ENCODE measurements at places on chromosomes 6 and 20.

GRCh38 chr6:148565321-148565926, 181.4 kb upstream of the UST start:
- no peak for DNase-seq

DNA sequence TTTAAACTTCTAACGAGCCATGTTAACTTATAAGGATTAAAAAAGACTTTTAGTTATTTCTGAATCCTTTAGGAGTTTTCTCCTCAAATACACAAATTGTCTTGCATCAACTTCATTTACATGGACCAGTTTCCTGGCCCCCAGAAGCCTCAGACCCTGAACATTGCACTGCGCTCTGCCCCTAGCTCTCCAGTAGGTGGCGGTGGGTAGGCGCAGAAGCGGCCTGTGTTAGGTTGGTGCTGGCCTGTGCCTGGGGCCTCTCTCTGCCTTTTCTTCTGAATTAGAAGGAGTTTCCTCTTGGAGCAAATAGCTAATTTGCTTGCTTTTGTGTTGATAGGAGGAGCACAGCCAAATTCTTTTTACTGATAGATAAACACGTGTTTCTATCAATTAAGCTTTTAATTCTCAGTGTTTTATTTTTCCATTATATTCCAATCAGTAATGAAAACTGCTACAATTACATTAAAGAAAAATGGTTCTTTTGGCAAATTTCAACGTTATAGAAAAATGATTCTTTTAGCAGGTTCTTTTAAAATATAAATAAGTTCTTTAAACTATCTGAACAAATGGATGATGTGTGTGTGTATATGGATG, 44.4 kb downstream of the DTD1 start:
- peak; percentile 25 for DNase-seq

DNA sequence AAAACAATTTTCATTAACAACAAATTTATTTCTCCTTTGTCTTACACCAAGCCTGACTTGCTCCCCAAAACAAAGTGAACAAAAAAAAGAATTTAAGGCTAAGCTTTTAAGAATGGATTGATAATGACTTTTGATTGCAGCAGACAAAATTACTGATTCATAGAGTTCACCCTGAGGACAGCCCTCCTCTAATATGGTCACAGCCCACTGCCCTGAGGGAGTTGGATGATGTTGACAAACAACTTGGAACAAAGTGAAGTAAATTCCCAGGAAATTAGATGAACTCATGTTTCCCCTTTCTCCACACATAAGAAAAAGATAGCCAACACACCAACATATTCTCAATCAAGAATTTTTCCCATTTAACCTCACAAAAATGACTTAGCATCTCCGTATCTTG, 7.7 kb upstream of the ISM1 start:
- no peak for DNase-seq

DNA sequence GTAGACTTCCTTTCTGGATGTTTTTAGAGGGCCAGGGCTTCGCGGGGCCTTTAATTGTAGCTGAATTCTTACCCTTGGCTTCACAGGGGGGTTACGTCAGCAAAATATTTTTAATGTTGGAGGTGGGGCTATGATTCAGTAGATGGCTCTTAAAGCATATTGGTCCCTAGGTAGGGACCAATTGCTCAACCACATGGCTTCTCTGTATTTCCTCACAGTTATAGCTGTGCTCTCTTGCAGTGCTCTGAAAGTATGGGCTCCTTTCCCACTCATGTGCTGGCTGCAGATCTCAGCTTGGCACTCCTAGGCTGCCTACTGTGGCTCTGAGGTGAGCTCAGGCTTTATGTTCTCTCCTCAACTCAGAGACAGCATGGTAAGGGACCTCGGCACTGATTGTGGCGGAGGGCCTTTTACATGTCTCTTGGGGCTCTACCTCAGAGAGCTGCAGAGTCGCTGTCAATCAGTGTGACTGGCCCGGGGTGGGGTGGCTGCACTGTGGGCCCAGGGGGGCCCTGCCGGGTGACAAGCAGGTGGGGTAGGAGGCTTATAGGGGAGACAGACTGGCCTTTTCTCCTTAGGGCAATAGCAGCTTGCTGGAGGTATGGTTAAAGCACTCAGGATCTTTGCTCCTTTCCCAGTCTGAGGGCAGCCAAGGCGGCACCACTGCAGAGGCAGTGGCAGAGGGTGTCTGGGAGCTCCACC, 318.0 kb downstream of the DOK5 start:
- DNase-seq = no peak

DNA sequence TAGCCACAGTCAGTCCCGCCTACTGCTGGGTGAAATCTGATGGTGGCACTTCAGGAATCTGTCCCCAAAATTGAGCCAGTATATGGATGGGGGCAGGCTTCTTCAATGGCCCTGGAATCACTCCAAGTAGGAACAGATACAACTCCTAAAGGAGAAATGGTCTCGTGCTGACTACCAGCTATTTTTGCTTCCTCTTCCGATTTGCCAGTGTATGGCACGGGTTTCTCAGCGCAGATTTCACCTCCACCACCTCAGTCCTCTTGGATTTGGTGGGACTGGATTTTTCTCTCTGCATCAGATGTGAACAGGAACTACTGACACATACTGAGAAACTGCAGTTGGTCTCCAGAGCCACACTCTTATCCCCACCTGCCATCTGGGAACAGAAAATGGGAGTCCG, 27.2 kb downstream of the PNPLA1 start:
- DNase-seq = no peak

GRCh38 chr20:58749979-58750378, 57.4 kb downstream of the NPEPL1 start:
- DNase-seq = no peak

DNA sequence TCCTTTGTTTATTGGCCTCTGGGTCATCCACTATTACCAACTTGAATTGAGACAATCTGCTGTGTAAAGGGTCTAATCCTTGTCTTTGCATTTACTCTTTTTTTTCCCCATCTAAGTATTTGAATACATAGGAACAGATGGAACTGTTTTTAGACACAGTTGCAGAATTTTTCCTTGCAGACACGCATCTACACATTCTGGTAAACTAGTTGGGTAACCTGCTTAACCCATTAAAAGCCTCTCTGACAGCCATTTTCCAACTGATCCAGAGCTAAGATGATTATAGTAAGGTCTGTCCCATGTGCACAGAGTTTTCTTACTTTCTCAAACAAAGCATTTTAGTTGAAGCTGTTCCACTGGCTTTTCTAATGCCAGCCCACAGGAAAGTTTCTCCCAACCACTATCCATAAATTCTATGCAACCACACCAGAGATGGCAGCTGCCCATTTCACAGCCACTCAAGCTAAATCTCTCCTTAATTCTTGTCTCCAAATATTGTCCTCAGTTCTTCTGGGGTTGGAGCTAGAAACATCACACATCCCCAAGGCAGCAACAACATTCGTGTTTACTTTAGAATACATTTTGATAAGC, 492.1 kb downstream of the MAFB start:
- DNase-seq = no peak

- no peak for DNase-seq
Measured at GRCh38 chr20:1907586-1907985, 12.4 kb downstream of the SIRPA start.

GRCh38 chr20:51514249-51514648, 28.3 kb downstream of the NFATC2 start:
- no peak for DNase-seq

- no peak for DNase-seq
Measured at GRCh38 chr20:41245086-41245707, 72.3 kb downstream of the ZHX3 start.

DNA sequence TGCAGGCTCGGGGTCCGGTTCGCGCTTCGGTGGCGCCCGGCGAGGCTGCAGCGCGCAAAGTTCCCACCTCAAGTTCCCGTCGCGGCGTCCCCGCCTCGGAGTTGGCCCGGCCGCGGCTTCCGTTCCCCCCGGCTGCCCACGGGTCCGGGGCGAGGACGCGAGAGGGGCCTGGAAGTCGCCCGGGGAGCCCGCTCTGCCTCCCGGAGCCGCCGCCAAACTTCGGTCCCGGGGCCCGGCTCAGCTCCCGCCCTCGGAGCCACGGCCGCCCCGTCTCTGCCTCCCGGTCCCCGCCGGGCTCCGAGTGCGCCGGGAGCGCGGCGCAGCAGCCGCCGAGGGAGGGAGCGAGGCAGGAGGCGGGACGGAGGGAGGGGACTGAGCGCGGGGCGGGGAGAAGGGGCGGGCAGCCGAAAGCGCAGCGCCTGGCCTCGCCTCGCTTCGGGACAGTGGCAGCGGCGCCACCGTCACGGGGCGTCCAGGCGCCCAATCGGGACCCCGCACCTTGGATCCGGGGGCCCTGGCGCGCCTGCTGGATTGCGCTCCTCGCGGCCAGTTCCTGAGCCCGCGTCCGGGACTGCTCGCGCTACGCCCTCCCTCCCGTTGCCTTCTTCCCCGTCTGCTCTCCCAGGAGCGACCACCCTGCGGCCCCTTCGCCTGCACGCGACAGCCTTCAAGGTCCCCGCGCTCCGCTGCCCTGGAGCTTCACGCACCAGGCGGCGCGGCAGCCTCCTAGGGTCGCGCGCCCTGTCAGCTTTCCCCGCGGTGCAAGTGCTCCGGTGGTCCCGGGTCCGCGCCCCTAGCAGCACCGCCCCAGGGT, at the start of gene KCNG1:
KCNG1 (minus strand) TSS at position 305 of the 814 bp plus-strand sequence. CDS start 12,769 bp downstream, outside the sequence.
- no peak for DNase-seq

- no peak for DNase-seq
Measured at GRCh38 chr6:24252280-24252679, 105.6 kb downstream of the DCDC2 start.

DNA sequence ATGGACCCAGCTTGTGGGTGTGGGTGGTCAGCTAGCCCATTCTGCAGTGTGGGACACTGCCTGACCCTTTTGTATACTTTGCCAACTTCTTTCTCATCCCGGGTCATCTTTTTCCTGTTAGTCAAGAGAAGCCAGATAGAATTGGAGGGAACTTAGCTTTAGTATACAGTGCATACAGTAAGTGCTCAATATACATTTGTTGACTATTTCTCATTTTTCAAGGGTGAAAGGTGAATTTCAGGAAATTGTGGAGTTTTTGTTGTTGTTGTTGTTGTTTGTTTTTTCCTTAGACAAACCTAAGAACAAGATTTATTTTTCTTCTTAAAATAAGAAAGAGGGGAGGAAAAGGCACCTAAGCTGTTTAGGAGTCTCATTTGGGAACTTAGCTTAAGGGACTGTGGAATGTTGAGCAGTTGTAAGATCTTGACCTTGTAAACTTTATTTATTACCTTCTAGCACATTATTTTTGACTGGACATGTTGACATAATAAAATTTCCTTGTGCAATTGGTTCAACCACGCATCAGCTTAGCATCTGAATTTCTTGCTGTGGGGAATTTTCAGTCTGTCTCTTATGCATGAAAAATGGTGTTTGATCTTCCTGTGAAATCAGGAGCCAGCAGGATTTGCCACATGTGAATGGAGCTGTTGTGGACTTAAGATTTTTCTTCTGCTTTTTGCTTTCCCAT, 113.6 kb downstream of the ARID1B start:
- no peak for DNase-seq

- no peak for DNase-seq
Measured at GRCh38 chr6:30446259-30446658, 43.0 kb upstream of the HLA-E start.

DNA sequence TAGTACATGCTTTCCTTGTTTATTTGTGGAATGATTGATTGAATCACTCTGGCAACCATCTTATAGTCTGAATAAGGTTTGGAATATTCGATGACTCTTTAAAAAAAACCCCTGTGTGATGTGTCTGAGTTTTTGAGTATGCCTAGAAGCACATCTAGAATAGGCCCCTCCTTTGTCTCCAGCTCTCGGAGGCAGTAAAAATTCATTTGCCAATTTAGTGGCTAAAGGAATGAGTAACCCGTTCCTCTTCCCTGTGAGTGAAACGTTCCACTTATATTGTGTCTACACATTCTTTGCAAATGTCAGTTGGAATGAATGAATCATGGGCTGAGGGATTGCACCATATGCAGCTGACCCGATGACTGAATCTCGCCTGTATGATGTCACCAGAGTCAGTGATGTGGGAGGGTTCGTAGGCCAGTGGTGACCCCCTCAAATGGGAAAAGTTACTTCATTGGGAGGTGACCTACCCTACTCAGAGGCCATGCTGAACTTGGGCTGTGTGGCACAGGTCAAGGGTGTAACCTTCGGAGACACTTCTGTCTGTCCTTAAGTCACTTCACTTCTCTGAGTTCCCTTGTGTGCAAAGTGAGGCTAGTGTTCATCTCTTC, 21.6 kb downstream of the MOCS3 start:
- DNase-seq = no peak

GRCh38 chr6:79777713-79778579, 146.8 kb downstream of the SH3BGRL2 start:
- peak; percentile 78 for DNase-seq

- no peak for DNase-seq
Measured at GRCh38 chr6:121344539-121344938, 10.3 kb upstream of the TBC1D32 start.

All from CD4-positive, alpha-beta T cell (primary cell).